Foreskin fibroblast (primary cell): ENCODE measurements at places on chromosomes 1 and 21.
A peak's percentile ranks its signal among the peaks of the same experiment; 100 is the strongest.

DNA sequence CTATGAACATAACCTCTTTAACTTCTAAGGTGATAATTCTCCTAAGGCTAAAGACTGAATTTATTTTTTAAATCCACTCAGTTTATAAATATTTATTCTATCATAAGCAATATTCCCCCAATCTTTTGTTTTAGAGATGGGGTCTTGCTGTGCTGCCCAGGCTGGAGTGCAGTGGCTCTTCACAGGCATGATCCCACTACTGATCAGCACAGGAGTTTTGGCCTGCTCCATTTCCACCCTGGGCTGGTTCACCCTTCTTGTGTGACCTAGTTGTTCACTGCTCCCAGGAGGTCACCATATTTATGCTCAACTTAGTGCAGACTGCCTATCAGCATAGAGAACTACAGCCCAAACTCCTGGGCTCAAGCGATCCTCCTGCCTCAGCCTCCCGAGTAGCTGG is 38.6 kb downstream of the LPGAT1 start:
- DNase-seq: no peak

GRCh38 chr1:152458384-152459185 is 44.5 kb upstream of the CRNN start:
- DNase-seq: peak; percentile 50

DNA sequence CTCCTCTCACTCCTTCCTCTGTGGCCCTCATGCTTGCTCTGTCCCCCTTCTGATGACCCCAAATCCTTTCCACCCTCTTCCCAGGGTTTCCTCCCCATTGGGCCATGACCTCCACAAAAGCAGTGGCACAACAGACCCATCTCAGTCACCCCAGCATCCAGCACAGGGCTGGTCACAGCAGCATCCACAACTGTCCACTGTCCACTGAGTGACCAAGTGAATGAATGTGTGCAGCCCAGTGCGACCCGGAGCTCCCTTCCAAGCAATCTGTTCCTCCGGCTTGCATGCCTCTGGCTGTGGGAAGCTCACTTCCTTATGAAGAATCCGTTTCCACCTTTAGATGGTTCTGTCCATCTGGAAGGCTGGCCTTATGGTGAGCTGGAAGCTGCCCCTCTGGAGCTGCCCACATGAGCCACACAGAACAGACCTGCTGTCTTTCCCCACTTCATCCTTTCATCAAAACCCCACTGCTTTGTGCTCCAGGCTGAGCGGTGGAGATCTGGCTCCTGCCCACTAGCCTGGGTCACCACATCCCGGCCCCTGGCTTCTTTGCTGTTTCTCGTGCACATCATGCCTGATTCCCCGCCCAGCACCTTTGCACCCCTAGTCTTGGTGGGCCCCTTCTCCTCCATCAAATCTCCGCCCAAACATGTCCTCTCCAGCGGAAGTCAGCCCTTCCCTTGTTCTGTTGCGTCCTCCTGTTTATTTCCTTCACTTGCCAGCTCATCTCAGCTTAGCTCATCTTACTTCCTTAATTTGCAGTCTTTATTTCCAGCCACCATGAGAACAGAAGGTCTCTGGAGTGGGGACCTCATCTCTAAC is 56.4 kb downstream of the EDN2 start:
- no peak for DNase-seq

GRCh38 chr1:117036018-117036461 is 24.1 kb upstream of the TTF2 start:
- DNase-seq: no peak

DNA sequence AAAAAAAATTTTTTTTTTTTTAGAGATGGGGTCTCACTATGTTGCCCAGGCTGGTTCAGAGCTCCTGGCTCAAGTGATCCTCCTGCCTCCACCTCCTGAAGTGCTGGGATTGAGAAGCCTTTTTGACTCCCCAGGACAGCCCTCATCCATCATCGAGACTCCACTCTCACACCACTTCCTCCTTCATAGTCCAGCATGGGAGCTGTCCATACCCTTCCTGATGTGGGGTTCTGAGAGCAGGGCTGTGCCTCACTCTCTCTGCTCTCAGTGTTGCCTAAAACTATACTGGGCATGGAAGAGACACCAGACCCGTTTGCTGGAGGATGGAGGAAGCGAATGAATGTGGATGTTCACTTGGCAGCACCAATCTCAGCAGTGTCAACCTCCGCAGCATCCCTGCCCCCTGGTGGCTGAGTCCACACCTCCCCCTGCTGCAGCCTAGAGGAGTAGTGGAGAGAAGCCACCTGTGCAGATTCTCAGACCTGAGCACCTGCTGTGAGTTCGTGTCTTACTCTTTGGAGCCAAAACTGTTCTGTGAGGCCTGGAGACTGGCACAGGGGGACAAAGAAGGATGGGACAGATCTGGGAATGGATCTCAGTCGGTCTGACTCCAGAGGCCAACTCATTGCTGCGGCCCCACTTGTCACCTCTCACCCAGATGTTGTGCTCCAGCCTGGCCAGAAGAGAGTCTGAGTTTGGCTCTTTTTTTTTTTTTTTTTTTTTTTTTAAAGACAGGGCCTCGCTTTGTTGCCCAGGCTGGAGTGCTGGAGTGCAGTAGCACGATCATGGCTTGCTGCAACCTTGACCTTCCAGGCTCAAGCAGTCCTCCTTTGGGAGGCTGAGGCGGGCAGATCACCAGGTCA is 17.7 kb downstream of the TINAGL1 start:
- no peak for DNase-seq

DNA sequence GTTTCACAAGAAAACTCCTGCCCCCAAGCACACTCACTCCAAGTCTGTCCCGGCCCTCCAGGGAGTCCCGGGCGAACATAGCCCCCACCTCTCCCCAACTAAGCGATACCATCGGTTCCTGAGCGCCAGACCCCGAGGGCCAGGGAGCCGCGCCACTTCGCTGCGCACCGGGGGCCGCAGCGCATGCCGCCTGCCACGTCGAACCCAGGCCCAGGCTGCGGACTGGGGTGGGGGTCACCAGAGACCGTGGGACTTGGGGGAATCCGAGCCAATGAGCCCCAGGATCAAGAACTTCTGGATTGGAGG is 801 bp downstream of the RSPO1 start:
- DNase-seq: no peak

DNA sequence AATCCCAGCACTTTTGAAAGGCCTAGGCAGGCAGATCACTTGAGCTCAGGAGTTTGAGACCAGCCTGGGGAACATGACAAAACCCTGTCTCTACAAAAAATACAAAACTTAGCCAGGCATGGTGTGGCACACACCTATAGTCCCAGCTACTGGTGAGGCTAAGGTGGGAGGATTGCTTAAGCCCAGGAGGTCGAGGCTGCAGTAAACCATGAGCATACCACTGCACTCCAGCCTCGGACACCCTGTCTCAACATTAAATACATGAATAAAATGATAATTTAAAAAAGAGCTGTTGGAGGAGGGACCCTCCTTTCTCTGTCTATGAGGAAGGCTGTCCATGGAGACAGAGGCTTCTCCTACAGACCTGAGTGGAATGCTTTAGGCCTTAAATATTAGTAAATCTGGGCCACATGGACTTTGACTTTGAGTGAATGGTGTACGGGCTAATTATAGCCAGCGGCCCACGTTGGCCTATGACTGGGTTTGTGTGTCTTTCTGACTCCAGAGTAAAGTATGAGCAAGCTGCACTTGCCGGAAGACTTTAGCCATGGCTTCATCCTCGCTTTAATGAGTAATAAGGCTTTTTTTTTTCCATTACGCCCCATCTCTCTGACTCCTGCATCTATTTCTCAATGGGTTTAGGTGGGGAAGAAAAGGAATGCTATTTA is 21.3 kb downstream of the RAB3B start:
- peak; percentile 73 for DNase-seq
